ENCODE measurements at places on chromosomes 3 and 15.

GRCh38 chr3:193851941-193852674 lies 259.1 kb downstream of the OPA1 start:
- DNase-seq = no peak

DNA sequence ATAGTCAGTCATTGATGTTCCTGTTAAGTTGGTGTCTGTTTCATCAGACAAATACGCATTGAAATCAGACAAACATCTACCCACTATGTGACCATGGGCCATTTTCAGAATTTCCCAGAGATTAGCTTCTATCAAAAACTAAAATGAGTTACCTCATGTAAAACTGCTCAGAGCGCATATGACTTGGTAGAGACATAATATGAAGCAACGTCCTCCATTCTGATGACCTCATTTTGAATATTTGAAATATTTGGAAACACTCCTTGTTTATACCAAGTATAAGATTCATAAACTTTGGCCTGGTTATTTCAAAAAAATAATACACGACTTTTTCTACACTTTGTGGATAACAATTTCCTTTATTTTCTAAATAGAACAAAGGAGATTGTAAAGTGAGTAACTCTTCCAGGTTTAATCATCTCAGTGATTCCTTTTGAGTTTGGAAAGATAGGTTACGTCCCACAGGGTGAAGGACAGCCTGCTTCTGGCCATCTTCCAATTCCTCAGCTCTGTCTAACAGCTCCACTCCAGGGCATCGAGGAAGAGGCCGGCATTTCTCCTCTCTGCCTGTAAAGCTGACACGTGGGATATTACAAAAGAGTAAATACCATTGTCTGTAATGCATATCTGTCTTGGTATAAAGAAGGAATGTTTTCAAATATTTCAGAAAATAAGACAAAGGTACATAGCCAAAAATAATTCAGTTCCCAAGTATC lies 122.6 kb downstream of the CADM2 start:
- DNase-seq = no peak

- no peak for DNase-seq
Measured at GRCh38 chr3:195522254-195523023, 20.7 kb downstream of the PPP1R2 start.

GRCh38 chr15:38620851-38621594 lies 56.4 kb upstream of the RASGRP1 start:
- DNase-seq = no peak

DNA sequence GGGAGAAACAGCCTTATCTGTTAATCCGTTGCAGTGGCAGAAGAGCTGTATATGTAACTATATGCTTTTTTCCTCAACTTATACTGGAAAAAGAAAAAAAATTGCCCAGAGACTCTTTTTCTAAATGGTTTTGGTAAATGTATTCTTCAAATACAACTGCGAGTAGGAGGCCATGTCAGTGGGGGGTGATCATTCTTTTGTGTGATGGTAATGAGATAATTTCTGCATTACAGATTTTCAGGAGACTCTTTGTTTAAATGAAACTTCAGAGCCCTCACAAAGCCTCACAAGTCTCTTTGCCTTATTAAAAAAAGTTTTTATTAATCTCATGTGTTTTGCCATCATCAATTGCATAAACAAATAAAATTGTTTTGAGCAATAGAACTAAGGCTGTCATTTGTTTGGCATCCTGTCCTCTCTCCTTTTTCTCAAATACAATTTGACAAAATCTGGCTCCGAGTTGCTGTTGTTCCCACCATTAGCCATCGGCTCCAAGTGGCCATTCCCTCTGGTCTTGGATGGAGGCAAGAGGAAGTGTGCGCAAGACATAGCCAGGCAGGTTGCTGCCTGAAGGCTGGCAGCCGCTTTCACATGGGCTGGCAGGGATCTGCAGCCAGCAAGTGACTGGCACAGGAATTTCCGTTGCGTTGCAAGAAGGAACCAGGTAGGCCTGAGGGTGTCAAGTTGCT lies 116.7 kb downstream of the FNDC3B start:
- DNase-seq = no peak

- no peak for DNase-seq
Measured at GRCh38 chr3:126018995-126019394, 50.0 kb downstream of the ROPN1B start.

DNA sequence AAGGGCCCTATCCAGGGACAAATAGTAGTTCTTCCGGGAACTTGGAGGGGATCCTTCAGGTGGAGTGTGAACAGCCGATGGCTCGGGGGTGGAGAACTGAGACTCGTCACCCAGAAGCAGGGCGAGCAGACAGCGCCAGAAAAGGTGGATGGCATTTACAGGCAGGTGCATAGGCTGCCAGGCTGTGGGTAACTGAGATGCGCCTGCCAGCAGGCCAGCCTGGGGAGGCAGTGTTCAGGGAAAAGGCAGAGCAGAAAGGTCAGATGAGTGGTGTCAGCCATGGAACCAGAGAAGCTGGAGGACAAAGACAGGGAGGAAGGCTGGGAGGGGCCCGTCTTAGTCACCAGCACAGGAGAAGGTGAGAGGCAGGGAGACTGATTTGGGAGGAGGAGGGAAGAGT lies 53.0 kb upstream of the SEC22A start:
- no peak for DNase-seq

DNA sequence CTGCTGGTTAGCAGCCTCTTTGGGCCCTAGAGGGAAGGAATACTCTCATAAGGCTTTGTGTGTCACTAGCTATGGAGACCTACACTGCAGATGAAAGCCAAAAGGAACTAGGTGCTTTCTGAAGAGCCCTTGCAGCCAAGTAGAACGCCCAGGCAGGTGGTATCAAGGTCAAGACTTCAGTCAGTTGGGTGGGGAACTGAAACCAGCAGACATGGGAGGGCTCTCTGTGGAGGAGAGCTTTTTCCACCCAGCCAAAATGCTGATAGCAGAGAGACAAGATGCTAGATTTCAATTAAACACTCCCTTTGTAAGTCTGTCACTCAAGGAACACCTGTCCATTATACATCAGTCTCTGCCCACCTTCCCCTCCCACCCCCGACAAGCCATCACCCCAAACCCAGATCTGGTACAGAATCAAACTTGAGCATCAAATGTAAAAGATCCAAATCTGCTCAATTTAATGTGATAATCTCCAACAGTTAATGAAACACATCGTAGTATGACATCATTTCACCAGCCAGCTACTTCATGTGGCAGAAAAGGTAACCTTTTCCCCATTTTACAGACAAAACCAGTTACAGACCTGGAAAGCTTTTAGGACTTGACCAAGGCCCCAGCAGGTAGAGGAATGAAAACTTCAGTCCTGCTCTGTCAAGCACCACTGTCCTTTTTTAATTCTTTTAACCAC lies 14.6 kb downstream of the MRPS25 start:
- DNase-seq = no peak

DNA sequence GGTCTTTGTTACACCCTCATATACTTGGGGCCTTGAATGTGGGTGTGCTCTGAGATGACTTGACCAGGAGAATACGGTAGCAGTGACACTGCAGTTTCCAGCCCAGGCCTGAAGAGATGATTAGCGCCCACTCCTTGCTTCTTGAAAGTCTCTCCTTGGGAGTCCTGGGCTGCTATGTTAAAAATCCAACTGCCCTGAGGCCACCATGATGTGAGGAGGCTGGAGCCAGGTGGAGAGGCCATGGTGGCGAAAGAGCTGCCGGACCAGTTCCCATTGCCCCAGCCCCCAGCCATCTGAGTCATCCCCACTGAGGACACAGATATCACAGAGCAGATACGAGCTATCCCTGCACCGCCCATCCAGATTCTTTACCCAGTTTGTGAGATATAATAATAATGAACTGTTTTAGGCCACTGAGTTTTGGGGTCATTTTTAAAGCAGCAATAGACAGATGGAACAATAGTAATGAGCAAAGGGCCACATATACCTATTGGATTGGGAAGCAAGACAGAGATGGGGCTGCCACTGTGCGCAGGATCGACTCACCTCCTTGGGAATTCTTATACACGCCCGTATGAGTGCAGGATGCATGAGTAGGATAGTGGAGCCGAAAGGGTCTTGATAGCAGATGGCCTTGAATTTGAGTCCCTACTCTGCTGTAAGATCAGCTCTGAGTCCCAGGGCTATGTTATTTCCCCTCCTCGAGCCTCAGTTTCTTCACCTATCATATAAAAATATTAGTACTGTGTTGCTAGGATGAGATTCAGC lies 12.1 kb upstream of the GATA2 start:
- no peak for DNase-seq
